ENCODE measurements at places on chromosomes 11 and 22.
A peak's percentile ranks its signal among the peaks of the same experiment; 100 is the strongest.

- DNase-seq: no peak
Measured at GRCh38 chr11:75734491-75735180, 17.0 kb downstream of the MOGAT2 start.

DNA sequence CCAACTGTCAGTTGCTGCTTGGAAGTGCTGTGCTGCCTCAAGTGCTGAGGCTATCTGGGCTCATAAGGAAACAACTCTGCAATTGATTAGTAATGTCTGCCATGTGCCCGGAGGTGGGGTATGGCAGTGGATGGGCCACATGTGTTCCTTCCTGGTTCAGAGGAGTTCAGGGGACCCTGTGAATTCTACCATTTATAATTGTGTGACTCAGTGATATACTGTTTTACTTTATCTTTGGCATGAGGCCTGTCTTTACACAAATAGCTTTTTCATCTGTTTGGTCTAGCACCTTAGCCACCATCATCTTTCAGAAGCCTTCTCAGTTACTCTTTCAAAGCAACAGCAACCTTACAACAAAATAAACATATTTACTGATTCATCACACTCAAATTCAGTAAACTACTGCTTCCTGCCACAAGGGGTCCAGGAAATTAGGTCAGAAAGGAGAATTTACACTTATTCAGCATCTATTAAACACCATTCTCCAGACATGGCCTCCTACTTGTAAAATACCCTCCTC lies 20.9 kb downstream of the DKK3 start:
- DNase-seq: no peak

DNA sequence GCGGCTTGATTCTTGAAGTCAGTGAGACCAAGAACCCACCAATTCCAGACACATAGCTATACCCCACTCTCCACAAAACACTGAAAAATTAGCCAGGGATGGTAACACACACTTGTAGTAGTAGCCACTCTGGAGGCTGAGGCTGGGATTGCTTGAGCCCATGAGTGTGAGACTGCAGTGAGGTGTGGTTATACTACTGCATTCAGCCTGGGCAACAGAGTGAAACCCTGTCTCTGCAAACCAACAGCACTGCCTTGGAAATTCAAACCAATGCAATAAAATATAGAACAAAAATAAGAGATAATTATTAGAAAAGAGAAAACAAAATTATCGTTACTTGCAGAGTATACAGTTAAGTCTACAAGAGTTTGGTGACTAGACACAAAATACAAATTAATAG lies 20.2 kb upstream of the PRDM10 start:
- no peak for DNase-seq

DNA sequence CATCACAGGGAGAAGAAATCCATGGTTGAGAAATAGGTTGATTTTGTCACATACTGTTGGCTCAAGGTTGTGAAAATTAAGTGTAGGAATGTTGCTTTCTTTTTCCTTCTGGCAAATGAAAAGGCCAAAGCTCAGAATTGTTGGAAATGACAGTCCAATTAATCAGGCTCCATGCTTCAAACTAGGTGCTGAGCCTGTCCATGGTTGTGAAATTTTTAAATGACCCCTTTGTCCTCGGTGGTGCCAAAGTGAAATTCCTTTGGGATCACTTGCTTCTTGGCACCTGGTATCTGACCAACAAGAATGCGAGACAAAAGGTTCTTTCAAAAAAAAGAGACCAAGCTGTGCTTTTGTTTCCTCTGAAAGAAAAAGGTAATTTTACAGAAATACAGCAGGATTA lies 451.9 kb downstream of the ETS1 start:
- no peak for DNase-seq

DNA sequence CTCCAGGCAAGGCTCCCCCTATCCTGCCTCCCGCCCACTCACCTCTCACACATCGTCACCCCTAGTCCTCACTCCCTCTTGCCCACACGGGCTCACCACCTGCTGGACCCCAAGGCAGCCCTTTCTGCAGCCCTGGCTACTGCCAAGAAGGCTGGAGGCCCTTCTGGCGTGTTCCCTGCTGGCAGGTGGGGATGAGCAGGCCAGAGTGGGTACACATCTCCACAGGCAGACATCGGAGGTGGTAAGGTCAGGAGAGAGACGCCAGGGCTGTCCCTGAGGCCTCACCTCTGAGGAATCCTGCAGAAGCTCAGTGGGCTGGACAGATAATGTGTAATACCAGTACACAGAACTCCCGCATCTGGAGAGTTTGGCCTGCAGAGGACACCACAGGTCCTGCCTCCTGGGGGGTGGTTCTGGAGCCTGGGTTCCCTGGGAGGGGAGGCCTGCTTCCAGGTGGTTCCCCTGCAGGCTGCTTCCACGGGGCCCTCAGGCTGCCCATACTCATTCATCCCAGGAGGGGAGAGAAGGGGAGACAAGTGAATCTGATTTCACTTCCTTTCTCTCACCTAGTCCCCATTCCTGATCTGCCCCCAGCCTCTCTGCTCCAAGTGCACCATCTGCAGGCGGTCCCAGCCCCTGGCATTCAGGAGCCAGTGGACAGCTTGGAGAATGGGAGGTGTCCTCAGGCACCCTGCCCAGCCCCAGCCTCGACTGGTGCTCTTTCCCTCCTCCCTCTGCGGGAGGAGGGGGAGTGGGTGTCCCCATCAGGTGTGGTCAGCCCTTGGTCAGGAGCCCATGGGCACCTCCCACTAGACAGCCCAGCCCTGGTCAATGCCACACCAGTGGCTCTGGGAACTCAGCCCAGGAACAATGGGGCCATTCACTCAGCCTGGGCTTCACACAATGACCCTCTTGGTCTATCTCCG lies 6.1 kb upstream of the CHST1 start:
- DNase-seq: no peak

- no peak for DNase-seq
Measured at GRCh38 chr11:11074686-11075335, 217.0 kb upstream of the ZBED5 start.

GRCh38 chr11:46533396-46534100 lies 60.3 kb downstream of the AMBRA1 start:
- no peak for DNase-seq

- no peak for DNase-seq
Measured at GRCh38 chr11:60447070-60447469, 8.6 kb upstream of the MS4A1 start.

- no peak for DNase-seq
Measured at GRCh38 chr11:116445108-116446047, 327.4 kb downstream of the BUD13 start.

GRCh38 chr11:129435499-129436245 lies 60.0 kb downstream of the BARX2 start:
- DNase-seq: no peak

DNA sequence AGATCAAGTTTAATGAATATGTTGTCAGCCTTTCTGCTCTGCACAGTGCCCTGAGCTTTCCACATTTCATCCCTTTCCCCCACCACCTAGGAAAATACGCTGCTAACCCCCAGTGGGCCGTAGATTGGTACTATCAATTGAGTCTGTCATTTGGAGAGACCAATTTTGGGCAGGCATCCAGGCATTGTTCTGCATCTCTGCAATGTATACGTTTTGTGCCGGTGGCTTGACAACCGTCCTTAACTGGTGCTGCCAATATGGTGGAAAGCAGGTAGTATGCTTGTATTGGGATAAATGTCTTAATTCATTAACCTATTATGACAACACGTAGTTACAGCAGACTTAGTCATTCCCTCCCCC lies 1.3 kb downstream of the ELMOD1 start:
- no peak for DNase-seq

DNA sequence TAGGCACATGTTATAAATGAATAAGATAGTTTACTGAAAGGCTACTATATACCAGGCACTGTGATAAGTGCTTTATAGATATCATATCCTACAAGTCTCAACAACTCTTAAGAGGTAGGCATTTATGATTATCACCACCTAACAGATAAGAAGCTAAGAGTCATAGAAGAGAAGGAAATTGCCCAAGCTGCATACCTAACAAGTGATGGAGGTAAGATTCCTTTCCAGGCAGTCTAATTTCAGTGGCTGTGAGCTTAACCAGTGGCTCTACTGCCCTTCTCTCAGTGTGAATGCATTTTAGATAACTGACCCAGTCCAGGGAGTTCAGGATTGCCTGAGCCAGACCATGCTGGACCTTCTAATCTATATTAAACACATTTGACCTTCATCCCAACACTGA lies 39.2 kb downstream of the HEPHL1 start:
- no peak for DNase-seq

GRCh38 chr11:123434911-123435310 lies 4.8 kb downstream of the GRAMD1B start:
- DNase-seq: no peak

DNA sequence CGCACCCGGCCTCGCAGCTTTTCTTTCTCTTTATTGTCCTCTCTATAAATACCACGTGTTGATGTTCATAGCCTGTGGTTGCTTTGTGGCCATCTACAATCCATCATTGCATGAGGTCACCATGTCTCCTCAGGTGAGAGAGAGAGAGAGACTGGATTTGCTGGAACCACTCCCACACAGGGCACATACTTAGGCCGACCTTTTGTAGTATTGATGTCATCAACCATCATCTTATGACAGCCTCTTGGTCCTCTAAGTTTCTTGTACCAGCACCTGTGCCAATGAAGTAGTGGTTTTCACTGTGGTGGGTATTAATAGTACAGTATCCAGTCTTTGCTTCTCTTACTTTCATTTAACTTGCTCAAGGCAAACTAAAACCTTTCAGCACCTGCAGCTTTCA lies 22.8 kb upstream of the P2RY6 start:
- DNase-seq: no peak

DNA sequence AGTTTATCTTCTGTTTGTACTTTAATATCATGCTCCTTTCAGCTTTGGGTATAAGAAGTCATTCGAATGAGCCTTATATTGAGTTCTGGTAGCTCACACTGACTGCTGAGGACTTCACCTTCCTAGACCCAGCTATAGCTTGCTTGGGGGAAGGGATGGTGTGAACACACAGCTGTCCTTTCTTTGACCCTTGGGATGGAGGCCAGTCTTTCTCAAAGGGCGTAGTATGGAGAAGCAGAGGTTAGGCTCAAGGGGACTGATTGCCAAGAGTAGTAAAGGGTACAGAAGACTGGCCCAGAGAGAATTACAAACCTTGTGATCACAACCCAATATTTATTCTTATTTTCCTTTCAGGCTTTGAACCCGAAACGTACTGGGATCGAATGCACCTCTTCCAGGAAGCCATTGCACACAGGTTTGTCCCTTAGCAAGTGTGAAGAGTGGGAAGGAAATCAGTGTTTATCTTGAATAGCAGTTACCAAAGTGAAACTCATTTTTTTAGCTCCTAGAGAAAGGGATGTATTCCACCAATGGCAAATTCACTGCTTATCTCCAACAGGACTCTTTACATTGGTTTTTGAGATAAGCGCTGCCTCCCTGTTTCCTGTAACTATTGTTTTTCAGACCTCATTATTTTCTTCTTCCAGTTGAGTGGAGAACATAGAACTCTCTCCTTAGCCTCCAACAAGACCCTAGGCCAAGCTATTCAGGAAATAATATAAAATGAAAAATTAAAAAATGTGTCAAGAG lies 42.8 kb upstream of the YWHAH start:
- no peak for DNase-seq

DNA sequence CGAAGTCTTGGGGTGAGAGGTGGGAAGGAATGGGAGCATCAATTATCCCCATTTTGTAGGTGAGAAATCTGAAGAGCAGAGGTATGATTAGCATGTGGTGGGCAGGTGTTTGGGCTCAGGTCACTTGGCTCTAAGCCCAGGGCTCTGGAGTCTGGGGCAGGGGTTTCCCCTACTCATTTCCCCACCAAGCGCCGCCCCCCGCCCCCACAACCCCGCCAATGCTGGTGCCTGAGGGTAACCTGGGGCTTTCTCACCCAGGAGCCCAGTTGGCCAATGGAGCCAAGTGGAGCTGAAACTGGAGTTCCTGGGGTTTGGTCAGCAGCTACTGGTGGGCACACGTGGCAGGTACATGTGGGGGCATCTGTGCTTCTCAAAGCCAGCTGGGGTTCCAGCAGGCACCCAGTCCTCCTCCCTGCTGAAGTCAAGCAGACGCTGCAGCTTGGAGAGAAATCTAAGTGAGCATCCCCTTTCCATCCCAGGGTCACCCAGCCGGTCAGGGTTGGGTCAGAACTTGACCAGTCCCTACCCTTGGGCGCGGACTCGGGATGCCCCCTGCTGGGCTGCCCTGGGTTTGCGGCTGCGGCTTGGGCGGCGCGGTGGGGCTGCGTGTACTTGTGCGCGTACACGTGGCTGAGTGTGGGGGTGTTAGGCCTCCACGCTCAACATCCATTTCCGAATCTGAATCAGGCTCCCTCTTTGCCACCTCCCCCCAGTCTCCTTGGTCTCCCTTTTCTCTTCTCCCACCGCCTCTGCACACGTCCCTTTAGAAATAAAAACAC lies 1.7 kb upstream of the CHRM1 start:
- DNase-seq: peak; percentile 24

DNA sequence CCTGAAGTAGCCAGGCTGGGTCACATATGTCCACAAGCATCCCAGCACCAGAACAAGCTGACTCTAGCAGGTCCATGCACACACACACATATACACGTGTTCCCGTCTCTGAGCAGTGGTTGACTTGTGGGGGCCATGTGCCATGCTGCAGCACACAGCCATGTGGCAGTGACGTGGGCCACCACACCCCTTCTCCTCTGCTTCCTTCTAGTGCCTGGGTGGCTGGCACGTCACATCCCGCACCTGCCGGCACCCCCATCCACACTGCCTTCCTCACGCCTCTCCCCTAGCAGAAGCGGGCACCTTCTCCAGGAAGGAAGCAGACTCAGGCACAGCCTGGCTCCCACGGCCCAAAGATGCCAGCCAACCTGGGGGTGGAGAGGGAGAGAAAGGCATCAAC lies 9.5 kb downstream of the SYT7 start:
- no peak for DNase-seq

DNA sequence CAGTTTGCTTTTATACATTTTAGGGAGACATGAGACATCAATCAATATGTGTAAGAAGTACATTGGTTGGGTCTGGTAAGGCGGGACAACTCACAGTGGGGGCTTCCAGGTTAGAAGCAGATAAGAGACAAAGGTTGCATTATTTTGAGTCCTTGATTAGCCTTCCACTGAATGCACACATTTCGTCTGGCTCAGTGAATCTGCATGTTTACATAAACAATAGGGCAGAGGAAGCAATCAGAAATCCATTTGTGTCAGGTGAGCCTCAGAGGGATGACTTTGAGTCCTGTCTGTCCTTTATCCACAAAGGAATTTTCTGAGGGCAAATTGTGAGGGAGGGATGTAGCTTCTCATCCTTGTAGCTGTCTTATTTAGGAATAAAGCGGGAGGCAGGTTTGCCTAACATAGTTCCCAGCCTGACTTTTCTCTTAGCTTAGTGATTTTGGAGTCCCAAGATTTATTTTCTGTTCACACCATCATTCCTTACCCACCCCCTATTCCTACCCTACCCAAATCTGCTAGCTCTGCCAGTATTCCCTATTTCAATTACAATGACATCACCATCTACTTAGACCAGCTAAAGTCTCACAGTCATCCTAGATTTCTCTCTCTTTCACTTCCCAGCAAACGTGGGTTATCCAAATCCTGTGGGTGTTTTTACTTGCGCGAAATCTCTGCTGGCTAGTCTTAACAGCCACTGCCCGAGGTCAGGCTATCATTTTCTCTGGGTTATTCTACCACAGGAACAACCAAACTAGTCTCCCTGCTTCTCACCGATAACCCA lies 2.9 kb downstream of the SC5D start:
- DNase-seq: no peak

GRCh38 chr22:47515384-47516125 lies 753.1 kb downstream of the TBC1D22A start:
- no peak for DNase-seq

GRCh38 chr11:114080219-114080618 lies 20.7 kb downstream of the ZBTB16 start:
- no peak for DNase-seq
